GM23338 (cell line): ENCODE measurements at places on chromosomes 2 and 18.

- H3K27me3 ChIP-seq, result no peaks in the 10 kb centered on the region
- H3K4me3 ChIP-seq, result peak overlapping the region; percentile 89
- no peaks in the 10 kb centered on the region for H3K36me3 ChIP-seq
Observed at GRCh38 chr2:202375033-202375608, 1.0 kb upstream of the BMPR2 start.

- peak; percentile 94 for DNase-seq
- H3K27me3 ChIP-seq, result peaks cover 38% of the 10 kb centered on the region
- H3K4me3 ChIP-seq, result peak within 1 kb of the TSS; percentile 77
- H3K27ac ChIP-seq, result no peak within 1 kb of the TSS
- H3K4me1 ChIP-seq, result peaks cover 16% of the 10 kb centered on the region
Observed at GRCh38 chr2:216695401-216695821, at the start of gene IGFBP5. TSS of gene IGFBP5 (minus strand) at chr2:216695549. CDS start at chr2:216694775, 774 bp downstream.

DNA sequence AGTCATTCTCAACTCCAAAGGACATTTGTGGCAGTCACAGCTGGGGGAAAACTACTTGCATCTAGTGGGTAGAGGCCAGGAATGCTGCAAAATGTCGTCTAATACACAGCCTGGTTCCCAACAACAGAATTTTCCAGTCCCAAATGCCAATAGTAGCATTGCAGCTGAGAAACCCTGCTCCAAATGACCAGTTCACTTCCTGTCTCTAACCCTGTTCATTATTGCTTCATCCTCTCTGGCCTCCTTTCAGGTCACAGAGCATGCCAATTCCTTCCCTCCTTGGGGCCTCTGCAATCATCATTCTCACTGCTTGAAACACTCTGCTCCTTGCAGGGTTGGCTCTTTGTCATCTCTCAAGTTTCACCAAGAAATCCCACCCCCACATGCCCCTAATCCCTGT lies 139.1 kb downstream of the IRS1 start:
- no peak overlapping the region for H3K27ac ChIP-seq
- no peak overlapping the region for H3K4me3 ChIP-seq
- no peaks in the 10 kb centered on the region for H3K27me3 ChIP-seq
- DNase-seq, result no peak

GRCh38 chr18:48800466-48800865 lies 150.3 kb downstream of the SMAD7 start:
- no peaks in the 10 kb centered on the region for H3K27me3 ChIP-seq
- DNase-seq, result no peak
- no peaks in the 10 kb centered on the region for H3K36me3 ChIP-seq
- no peaks in the 10 kb centered on the region for H3K4me1 ChIP-seq
- H3K4me3 ChIP-seq, result no peak overlapping the region
- H3K27ac ChIP-seq, result no peak overlapping the region

- H3K4me1 ChIP-seq, result peaks cover 34% of the 10 kb centered on the region
- peak overlapping the region; percentile 76 for H3K27ac ChIP-seq
- H3K4me3 ChIP-seq, result peak overlapping the region; percentile 81
Observed at GRCh38 chr2:207528980-207529329, 807 bp upstream of the CREB1 start.

DNA sequence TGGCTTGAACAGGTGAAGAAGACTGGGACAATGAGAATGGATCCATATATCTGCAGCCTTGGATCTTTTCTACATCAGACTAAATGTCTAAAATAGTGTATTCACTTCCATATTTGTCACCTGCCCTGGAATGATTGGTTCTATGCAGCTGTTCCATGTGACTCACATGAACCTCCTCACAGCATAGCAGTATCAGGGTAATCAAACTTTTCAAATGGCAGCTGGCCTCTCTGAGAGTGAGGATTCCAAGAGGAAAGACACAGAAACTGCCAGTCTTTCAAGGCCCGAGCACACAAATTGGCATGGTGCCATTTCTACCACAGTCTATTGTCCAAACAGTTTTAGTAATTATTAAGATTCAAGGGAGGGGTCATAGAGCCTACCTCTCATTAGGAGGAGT lies 859.3 kb downstream of the BCL11A start:
- DNase-seq, result no peak
- H3K27me3 ChIP-seq, result no peaks in the 10 kb centered on the region
- H3K4me1 ChIP-seq, result peaks cover 4% of the 10 kb centered on the region; the same call in 1 of the 2 replicates
- no peak overlapping the region for H3K4me3 ChIP-seq
- no peaks in the 10 kb centered on the region for H3K36me3 ChIP-seq
- H3K27ac ChIP-seq, result no peak overlapping the region

DNA sequence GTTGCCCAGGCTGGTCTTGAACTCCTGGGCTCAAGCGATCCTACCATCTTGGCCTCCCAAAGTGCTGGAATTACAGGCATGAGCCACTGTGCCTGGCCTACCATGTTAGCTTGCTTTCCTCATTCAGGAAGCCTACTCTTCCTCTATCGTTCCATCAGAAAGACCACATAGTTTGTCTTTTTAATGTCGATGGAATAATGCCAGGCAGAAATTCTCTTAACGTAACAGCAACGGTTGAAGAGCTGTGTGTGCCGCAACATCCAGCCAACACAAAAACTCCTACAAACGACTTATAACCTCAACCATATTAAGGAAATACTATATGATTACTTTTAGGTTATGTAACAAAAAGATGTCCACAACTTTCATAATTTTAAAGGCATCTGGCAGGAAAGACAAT lies 10.5 kb downstream of the ITGB1BP1 start:
- DNase-seq, result no peak
- no peaks in the 10 kb centered on the region; the same call in 1 of the 2 replicates for H3K36me3 ChIP-seq
- H3K27me3 ChIP-seq, result no peaks in the 10 kb centered on the region
- H3K27ac ChIP-seq, result no peak overlapping the region
- no peaks in the 10 kb centered on the region for H3K4me1 ChIP-seq

GRCh38 chr2:26560892-26561291 lies 80.3 kb downstream of the CIB4 start:
- no peak overlapping the region for H3K27ac ChIP-seq
- no peaks in the 10 kb centered on the region for H3K36me3 ChIP-seq
- peaks cover 31% of the 10 kb centered on the region for H3K27me3 ChIP-seq
- H3K4me3 ChIP-seq, result no peak overlapping the region
- no peaks in the 10 kb centered on the region; the same call in 1 of the 2 replicates for H3K4me1 ChIP-seq
- DNase-seq, result no peak

DNA sequence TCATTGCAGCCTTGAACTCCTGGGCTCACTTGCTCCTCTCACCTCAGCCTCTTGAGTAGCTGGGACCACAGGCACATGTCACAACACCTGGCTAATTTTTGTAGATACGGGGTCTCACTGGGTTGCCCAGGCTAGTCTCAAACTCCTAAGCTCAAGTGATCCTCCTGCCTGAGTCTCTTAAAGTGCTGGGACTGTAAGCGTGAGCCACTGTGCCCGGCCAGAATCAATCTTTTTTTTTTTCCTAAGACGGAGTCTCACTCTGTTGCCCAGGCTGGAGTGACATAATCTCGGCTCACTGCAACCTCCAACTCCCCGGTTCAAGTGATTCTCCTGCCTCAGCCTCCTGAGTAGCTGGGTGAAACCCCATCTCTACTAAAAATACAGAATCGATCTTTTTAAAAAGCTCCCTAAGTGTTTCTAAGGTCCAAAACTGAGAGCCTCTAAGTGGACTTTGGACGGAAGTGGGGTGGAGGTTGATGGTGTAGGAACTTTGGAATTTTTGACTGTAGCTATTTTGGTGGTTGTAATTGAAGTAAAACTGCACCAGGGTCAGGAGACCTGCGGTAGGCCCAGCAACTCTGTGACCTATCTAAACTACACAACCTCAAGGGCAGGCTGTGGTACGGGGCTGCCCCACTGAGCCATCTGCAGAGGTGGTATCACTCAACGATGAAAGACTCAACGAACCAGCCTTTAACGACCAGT lies 82.9 kb downstream of the POLR1A start:
- H3K27me3 ChIP-seq, result no peaks in the 10 kb centered on the region
- no peak overlapping the region for H3K27ac ChIP-seq
- H3K36me3 ChIP-seq, result peaks cover 6% of the 10 kb centered on the region; the same call in 1 of the 2 replicates
- DNase-seq, result no peak

- H3K27me3 ChIP-seq, result no peaks in the 10 kb centered on the region
- H3K36me3 ChIP-seq, result no peaks in the 10 kb centered on the region
- no peak overlapping the region for H3K27ac ChIP-seq
- no peak for DNase-seq
- peaks cover 20% of the 10 kb centered on the region for H3K4me1 ChIP-seq
Observed at GRCh38 chr2:71693286-71694270, 240.2 kb downstream of the DYSF start.

DNA sequence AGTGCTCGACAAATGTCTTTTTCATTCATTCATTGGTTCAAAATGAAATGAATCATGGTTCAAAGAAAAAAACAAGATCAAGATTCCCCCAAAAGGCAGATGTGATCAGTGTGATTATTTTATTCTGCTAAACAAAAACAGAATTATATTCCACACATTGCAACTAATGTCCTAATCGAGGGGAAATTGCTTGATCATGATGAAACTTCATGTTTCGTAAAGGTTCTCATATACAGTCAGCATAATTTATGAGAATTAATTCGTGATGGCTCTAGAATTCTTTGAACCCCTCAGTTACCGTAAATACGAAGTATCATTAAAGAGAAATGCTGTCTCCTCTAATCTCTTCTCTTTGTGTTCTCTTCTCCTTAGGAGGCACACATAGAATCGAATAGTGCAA lies 42.1 kb upstream of the MBOAT2 start:
- no peak overlapping the region for H3K27ac ChIP-seq
- no peaks in the 10 kb centered on the region for H3K36me3 ChIP-seq
- no peak for DNase-seq

- H3K36me3 ChIP-seq, result no peaks in the 10 kb centered on the region
- no peaks in the 10 kb centered on the region for H3K27me3 ChIP-seq
Observed at GRCh38 chr2:1459727-1460126, 46.5 kb downstream of the TPO start.

GRCh38 chr18:23824240-23824639 lies 135.0 kb downstream of the LAMA3 start:
- no peak for DNase-seq
- H3K27ac ChIP-seq, result no peak overlapping the region
- no peaks in the 10 kb centered on the region for H3K27me3 ChIP-seq
- no peak overlapping the region for H3K4me3 ChIP-seq
- no peaks in the 10 kb centered on the region for H3K36me3 ChIP-seq

- no peaks in the 10 kb centered on the region for H3K36me3 ChIP-seq
- H3K4me1 ChIP-seq, result peaks cover 21% of the 10 kb centered on the region
- H3K27me3 ChIP-seq, result no peaks in the 10 kb centered on the region
- H3K4me3 ChIP-seq, result no peak overlapping the region
Observed at GRCh38 chr2:88857274-88857741, 165.8 kb downstream of the RPIA start.

GRCh38 chr2:102880731-102881130 lies 118.9 kb downstream of the TMEM182 start:
- DNase-seq, result no peak
- no peaks in the 10 kb centered on the region for H3K36me3 ChIP-seq

- peaks cover 58% of the 10 kb centered on the region for H3K27me3 ChIP-seq
- peaks cover 31% of the 10 kb centered on the region for H3K4me1 ChIP-seq
- H3K4me3 ChIP-seq, result no peak overlapping the region
- DNase-seq, result no peak
- H3K27ac ChIP-seq, result no peak overlapping the region
Observed at GRCh38 chr2:219517954-219518778, 3.9 kb downstream of the ASIC4 start.

DNA sequence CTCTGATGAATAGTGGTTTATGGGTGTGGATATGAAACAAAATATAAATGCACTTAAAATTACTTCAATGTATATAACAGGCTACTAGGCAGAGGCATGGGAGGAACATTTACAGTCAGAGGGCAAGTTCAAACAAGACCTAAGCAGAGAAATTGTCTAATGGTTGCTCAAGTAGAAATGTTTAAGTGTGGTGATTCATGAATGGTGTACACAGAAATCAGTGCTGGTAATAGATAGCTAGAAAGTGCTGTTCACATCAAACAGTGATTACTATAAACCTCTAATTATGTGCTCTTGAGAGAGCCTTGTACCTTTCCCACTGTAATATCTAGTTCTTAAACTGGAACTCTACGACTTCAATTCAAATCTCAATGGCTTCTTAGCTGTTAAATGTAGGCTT lies 485.1 kb downstream of the NRXN1 start:
- no peaks in the 10 kb centered on the region for H3K27me3 ChIP-seq
- H3K4me3 ChIP-seq, result no peak overlapping the region
- H3K36me3 ChIP-seq, result no peaks in the 10 kb centered on the region

DNA sequence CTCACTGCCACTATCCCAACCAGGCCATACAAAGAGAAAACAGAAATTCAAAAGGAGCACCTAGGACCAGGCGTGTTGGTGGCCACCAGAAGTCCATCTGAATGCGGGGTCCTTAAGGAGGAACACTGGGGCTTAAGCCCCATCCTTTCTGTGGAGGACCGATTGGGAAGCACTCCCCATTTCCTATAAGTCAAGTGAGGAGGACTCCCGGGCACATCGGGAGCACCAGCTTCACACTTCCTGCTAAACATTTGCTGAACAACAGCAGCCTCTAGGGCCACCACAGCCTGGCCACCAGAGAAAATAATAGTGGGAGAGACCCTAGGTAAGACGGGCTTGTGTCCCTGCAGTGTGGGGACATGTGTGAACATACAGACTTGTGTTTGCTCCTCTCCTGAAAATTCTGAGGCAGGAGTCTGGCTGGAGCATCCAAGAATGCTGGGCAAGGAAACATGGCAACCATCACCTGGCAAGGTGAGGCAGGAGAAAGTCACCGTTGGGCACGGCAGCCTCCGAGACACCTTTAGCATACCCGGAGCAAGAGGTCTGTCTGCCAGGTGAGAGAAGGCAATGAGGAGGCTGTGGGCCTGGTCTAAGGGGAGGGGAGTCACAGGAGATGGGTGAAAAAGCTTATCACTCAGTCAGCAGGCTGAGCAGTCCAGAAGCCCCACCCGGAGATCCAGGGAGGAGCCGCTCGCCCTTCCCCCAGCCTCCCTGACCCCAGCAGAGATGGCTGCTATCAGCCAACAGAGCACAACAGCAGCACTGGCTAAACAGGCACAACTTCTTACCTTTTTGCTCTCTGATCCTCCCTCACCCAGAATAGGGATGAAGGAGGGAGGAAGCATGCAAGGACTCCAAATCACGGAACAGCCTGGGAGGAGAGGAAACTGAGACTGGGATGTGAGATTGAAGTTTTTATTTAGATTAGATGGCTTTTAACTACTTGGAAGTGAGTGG lies 282.3 kb downstream of the EIPR1 start:
- no peak for DNase-seq
- no peak overlapping the region for H3K4me3 ChIP-seq
- H3K4me1 ChIP-seq, result no peaks in the 10 kb centered on the region
- H3K27me3 ChIP-seq, result no peaks in the 10 kb centered on the region

- H3K4me3 ChIP-seq, result no peak overlapping the region
- no peak for DNase-seq
- no peaks in the 10 kb centered on the region for H3K36me3 ChIP-seq
- H3K27me3 ChIP-seq, result no peaks in the 10 kb centered on the region
Observed at GRCh38 chr2:198653311-198653710, 804.4 kb downstream of the SATB2 start.

DNA sequence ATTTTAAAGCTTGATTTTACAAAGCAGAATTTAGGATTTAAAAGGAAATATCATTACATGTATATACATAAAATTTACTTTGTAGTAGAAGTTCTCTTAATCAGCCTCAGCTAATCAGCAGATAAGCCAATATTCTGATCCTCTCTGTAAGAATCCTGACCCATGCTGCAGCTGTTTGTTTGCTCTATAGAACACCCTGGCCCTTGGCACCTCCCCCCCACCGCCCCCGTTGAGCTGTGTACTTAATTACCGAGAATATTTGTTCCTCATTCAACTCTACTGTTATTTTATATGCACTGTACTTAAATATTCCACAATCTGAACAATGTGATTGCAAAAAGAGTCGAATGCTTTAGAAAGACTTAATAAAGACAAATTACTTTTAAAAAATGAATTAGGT lies 98.0 kb downstream of the EVA1A start:
- peaks cover 6% of the 10 kb centered on the region; the same call in 1 of the 2 replicates for H3K4me1 ChIP-seq
- no peak overlapping the region for H3K27ac ChIP-seq
- no peak overlapping the region for H3K4me3 ChIP-seq
- no peaks in the 10 kb centered on the region for H3K36me3 ChIP-seq
- H3K27me3 ChIP-seq, result no peaks in the 10 kb centered on the region
- no peak for DNase-seq
